ENCODE measurements at places on chromosomes 11 and 22. TPM values are rescaled to one million over a fixed set of nuclear protein-coding genes. Genes with fewer than 3 reads are reported as not detected.

The WNT7B gene
- total RNA-seq, result 0.29 TPM

The DCHS1 gene
- 2.0 TPM for total RNA-seq

The POTEH gene
- not detected for total RNA-seq

The MPPED2 gene
- not detected for total RNA-seq

The KCNE3 gene
- total RNA-seq, result 3.4 TPM

The TRIM48 gene
- not detected for total RNA-seq

The SPTY2D1 gene
- 24.2 TPM for total RNA-seq

The RIN1 gene
- 18.1 TPM for total RNA-seq

The NDUFA6 gene
- 54.1 TPM for total RNA-seq

The CYTH4 gene
- total RNA-seq, result not detected

The OR4C45 gene
- total RNA-seq, result not detected

The LMO1 gene
- not detected for total RNA-seq

The AGBL2 gene
- not detected for total RNA-seq

The GVQW3 gene
- 0.69 TPM for total RNA-seq

The NAALADL1 gene
- total RNA-seq, result 21.8 TPM

The KRTAP5-8 gene
- total RNA-seq, result not detected

The GRAMD4 gene
- 10.2 TPM for total RNA-seq

The ILK gene
- total RNA-seq, result 83.9 TPM

The HTR3B gene
- not detected for total RNA-seq

The RAC2 gene
- total RNA-seq, result 54.1 TPM

The IGLL5 gene
- total RNA-seq, result not detected

The MYOD1 gene
- not detected for total RNA-seq

The OR51E2 gene
- not detected for total RNA-seq

The PEX16 gene
- total RNA-seq, result 23.0 TPM

The CEND1 gene
- total RNA-seq, result 0.49 TPM

The ANGPTL5 gene
- 0.69 TPM for total RNA-seq

The SYT12 gene
- 2.2 TPM for total RNA-seq

The PARVA gene
- 65.3 TPM for total RNA-seq

The NFAM1 gene
- 0.05 TPM for total RNA-seq

The TRIM51 gene
- total RNA-seq, result not detected

The APBB1 gene
- total RNA-seq, result 20.8 TPM

The SMC1B gene
- not detected for total RNA-seq

The VPREB1 gene
- not detected for total RNA-seq

The PLEKHA7 gene
- not detected for total RNA-seq

The MS4A6E gene
- not detected for total RNA-seq

The TYMP gene
- 36.5 TPM for total RNA-seq

The USP47 gene
- total RNA-seq, result 38.5 TPM

The FBLN1 gene
- total RNA-seq, result 255 TPM

The OR8G5 gene
- total RNA-seq, result not detected

The SLC37A2 gene
- total RNA-seq, result not detected

The OR52A1 gene
- total RNA-seq, result not detected

The CCDC81 gene
- total RNA-seq, result not detected

The TMEM191B gene
- not detected for total RNA-seq

The MS4A3 gene
- total RNA-seq, result not detected

The CRYBB2 gene
- total RNA-seq, result not detected

The ASCL2 gene
- total RNA-seq, result not detected

The ENTHD1 gene
- not detected for total RNA-seq

The VWCE gene
- 16.8 TPM for total RNA-seq

The HSPB2 gene
- total RNA-seq, result 0.94 TPM

The DMC1 gene
- 0.10 TPM for total RNA-seq
